ENCODE measurements at places on chromosomes 12 and 14.
A peak's percentile ranks its signal among the peaks of the same experiment; 100 is the strongest.

GRCh38 chr14:102906616-102907302, 15.7 kb upstream of the AMN start:
- no peak for DNase-seq

DNA sequence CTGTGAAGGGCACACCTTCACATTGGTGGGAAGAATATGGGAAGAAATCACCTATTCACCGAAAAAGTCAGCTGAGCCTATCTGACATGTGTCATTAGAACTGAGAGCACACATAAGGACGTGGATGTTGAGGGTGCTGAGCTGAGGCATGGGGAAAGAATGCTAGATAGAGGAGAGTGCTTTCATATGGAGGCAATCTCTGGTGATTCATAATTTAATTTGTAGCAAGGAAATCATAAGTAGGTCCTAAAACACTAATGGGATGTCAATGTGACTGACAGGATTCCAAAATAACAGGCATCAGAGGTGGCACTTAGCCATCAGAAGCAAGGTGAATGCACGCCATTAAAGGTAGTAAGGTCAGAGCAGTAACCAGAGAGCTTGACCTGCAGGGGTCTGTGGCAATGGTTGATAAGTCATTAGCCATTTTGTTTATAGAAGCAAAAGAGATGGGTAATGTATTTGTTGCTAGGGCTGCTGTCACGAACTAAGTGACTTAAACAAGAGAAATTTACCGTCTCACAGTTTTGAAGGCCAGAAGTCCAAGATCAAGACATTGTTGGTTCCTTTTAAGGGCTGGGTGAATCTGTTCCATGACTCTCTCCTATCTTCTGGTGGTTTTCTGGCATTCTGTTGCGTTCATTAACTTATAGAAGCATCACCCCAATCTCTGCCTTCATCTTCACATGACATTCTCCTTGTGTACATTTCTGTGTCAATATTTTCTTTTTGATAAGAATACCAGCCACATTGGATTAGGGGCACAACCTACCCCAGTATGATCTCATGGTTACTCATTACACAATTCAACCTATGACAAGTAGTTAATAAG, 69.3 kb downstream of the ANKS1B start:
- DNase-seq: no peak

GRCh38 chr14:89910691-89911009, 43.9 kb downstream of the EFCAB11 start:
- no peak for DNase-seq

- no peak for DNase-seq
Observed at GRCh38 chr14:97524589-97525319, 727.6 kb downstream of the VRK1 start.

GRCh38 chr12:94110258-94110657, 38.1 kb upstream of the PLXNC1 start:
- no peak for DNase-seq

DNA sequence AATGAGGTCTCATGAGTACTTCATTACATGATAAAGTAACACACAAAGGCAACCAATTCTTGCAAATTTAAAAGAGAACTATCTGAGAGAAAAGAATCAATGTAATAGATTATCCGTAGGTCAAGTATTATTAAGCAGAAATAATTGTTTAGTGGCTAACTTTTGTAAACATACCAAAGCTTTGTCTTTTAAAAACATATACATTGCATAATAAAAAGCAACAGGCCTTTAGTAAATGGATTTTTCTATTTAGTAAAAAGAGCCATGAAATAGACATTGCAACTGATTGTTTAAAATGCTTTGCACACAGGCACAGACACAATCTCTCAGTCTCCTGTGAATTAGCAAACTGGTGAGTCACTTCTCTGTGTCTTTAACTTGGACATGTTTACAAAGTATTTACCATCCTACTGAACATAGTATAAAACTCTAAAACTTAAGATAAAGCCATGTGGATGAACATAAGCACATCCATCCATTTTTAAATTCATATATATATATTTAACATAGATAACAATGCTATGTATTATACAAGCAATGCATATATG, 518.7 kb upstream of the MGAT4C start:
- no peak for DNase-seq

GRCh38 chr12:131779027-131779426, 49.2 kb upstream of the MMP17 start:
- no peak for DNase-seq

DNA sequence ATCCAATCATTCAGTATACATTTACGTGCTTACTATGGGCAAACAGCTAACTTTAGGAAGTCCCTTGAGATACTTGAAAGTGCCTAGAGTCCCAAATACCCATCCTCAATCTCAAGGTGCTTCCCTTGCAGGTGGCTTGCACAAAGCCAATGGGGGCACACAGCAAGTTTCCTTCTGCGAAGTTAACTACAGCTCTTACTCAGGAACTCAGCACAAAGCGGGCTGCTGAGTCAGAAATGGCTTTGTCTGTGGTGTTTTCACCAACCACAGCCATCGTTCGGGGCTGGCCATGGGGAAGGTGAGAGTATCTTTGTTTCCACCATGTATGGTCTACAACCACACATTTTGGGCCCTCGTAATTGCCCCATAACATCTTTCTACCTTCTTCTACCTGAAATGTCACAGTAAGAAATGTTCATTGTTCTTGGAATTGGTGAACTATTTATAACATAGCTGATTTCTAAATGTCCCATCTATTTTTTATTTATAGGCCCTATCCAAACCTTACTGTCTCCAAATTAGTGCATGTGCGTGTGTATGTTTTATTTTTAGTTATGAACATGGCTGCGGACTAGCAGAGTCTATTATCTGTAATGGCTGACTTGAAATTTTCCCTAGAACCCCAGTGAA, 13.9 kb downstream of the MFAP5 start:
- peak; percentile 55 for DNase-seq

- DNase-seq: no peak
Observed at GRCh38 chr12:45285717-45286116, 69.8 kb downstream of the ANO6 start.

DNA sequence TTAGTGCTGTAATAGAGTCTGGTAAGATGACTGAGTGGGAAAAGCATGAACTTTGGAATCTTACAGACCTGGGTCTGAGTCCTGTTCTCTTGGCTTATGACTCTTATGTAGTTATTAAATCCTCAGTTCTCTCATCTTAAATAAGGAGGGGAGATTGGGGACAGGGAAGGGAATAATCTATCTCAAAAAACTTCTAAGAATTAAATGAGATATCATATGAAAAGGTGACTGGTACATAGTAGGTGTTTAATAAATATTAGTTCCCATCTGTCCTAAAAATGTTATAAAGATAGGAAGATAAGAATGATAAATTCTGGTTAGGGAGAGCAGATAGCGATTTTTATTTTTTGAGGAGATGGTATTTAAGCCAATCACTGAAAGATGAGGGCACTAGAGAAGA, 119.1 kb downstream of the INSM2 start:
- DNase-seq: no peak

DNA sequence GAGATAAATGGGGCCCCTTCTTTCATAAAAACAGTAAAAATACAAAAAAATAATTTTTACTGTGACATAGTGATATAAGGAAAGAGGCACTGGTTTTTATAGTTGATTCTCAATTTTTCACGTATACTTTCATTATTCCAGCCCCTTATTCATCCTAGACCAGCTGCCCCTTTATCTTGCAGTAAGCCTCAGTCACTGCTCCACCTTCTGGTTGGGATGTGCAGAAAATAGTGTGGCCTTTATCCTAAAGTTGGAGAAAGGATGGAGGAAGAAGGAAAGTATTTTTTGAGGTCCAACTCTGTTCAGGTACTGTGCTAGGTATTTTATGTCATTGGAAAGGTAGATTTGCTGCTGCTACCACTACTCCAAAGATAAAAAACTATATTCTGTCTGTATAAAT, 172.7 kb downstream of the ANO6 start:
- no peak for DNase-seq

DNA sequence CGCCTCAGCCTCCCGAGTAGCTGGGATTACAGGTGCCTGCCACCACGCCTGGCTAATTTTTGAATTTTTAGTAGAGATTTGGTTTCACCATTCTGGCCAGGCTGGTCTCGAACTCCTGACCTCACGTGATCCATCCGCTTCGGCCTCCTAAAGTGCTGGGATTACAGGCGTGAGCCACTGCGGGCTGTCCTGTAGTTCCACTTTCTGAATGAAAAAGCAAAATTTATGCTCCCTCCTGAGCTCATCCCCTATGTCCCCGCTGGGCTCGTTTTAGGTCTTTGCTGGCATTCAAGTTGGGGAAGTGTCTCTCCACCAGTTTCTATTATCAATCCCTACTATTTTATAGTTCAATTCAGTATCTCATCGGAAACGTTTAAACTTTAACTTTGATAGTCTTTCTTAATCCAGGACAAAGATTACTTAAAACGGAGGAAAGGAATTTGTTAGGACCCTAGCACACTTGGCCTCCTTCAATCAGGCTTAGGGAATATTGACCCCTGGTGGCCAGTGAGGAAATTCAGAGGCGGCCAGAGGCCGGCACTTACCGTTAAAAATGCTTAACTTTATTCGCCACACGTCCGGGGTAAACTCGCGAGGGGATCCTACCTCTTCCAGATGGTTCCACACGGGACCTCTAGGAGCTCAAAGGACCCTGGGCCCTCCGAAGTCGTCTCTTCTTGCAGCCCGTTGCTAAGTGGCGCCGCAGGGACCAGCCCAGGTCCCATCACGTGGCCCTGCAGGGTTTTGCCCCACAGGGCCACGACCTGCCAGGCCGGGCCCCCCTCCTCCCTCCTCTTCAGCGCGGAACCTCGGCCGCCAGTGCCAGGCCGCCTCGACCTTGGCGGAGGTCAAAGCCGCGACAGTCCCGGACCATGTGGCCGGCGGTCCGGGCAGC, 11.4 kb upstream of the DNAL1 start:
- peak; percentile 33 for DNase-seq

- DNase-seq: no peak
Observed at GRCh38 chr14:77868552-77869285, 68.8 kb downstream of the ADCK1 start.

DNA sequence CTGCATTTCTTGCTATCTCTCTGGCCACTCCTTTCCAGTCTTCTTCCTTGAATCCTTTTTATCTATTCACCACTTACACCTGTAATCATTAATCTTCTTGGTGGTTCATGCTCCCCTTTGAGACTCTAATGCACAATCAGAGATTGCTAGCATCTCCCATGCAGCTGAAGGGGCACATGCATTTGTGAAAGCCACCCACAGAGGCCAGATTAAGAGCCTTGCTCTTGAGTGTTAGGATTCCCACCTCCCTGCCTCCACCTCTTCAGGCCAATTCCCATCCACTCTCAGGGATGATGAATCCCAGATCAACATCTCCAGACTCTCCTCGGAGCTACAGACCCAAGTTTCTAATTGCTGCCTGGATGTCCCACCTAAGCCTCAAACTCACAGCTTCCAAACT, 19.4 kb upstream of the KRT18 start:
- no peak for DNase-seq

DNA sequence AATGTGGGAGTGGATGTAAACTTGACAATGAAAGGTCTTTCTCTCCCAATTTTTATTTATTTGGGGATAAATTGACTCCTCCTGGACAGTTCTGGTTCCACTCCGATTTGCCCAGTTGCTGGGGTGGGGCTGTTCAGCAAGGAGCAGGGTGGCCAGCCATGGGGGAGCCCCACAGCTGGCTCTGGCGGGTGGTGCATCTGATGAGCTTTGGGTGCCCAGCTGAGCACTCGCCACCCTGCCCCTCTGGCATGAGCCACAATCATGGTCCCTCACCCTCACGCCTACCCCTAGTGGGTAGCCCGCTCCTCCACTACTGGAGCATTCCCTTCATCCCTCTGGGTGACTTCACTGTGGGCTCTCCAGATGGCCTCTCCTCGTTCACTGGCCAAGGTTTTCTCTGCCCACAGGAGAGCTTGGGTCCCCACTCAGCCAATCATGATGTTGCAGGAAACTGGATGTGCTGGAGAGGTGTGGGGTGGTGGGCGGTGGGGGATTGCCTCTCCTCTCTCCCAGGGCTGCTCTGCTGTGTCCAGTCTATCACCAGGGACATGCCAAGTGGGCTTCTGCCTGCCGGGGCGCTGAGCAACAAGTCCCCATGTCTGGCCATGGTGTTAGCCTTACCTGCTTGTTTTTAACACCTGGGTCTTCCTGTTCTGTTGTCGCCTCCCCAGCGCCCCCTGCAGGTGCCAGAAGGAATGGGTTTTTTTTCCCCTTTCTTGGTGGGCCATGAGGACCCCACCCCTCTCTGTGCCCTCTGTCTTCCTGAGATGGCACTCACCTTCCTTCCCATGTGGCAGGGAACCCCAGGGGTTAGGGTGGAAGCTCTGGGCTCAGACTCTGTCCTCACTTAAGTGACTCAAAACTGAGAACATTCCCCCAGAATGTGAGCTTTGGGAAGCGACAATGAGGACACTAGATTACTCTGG, 3.4 kb downstream of the CYP46A1 start:
- DNase-seq: no peak
